NCI-H510A treated with DMSO at 0.1 percent for 48 hours (cell line): ENCODE measurements at places on chromosomes 6 and 20.

- DNase-seq = no peak
These were observed 157.5 kb upstream of the AHI1 start for GRCh38 chr6:135655055-135655454.

DNA sequence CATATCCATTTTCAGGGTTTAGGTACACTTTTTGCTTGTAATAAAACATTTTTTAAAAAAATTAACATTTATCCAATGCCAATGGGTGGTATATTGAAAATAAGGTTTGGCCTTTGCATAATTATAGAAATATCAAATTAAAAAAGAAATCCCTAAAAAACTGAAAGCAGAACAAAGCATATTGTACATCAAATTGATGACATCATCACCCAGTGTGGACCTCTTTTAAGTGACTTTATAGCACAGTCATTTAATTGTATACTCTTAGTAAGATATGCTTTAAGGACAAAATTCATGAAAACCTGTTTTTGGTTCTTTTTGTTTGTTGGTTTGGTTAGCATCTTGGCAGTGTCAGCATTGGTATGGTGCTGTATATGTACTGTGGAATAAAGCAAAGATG lies 1.4 kb upstream of the EEF1E1 start:
- no peak for DNase-seq

DNA sequence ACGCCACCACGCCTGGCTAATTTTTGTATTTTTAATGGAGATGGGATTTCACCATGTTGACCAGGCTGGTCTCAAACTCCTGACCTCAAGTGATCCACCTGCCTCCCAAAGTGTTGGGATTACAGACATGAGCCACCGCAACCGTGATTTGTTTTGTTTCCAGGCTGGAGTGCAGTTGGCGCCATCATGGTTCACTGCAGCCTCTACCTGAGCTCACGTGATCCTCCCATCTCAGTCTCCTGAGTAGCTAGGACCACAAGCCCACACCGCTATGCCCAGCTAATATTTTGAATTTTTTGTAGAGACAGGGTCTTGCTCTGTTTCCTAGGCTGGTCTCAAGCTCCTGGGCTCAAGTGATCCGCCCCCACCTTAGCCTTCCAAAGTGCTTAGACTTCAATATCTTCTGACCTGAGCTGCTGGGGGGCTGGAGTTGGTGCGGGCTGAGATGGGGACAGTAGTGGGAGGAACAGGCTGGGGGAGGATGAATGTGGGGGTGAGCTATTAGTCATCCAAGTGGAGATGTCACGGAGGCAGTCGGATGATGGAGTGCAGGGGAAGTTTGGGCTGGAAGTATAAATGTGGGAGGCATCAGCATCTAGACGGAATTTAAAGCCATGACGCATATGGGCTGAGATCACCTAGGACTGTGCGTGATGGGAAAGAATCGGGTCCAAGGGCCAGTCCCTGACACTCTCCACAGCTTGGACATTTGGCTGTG lies 23.1 kb upstream of the ZMYND8 start:
- no peak for DNase-seq

GRCh38 chr20:10557685-10558084 lies 116.1 kb downstream of the JAG1 start:
- peak; percentile 93 for DNase-seq

DNA sequence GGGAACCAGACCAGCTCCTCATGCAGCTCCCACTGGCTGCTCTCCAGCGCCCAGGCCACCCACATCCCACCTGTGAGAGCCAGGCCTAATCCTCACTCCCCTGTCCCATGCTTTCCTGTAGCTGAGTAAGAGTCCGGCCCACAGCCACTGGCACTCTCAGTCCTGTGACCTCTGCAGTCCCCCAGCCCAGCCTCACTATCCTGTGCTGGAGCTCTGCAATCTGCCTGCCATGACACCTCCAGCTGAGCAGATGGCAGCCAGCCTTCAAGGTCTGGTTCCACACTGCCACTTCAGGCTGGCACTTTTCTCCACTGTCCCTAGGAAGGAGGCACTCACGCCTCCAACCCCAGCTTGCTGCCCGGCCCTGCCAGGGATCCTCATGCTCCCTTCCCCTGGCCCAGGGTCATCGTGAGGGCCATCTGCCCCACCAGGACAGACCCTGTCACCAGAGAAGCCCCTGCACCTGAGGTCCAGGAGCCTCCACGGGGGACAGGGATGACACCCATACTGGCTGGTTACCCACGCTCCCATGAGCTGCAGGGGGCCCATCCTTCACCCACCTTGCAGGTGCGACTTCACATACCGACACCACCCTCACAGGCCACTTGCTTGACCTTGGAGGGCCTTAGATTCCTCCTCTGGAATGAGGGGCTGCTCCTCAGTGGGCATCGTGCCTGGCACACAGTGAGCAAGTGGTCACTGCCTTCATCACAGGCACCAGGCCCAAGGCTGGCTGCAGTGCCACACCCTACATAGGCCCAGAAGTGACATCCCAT lies 100.1 kb downstream of the ASXL1 start:
- no peak for DNase-seq

DNA sequence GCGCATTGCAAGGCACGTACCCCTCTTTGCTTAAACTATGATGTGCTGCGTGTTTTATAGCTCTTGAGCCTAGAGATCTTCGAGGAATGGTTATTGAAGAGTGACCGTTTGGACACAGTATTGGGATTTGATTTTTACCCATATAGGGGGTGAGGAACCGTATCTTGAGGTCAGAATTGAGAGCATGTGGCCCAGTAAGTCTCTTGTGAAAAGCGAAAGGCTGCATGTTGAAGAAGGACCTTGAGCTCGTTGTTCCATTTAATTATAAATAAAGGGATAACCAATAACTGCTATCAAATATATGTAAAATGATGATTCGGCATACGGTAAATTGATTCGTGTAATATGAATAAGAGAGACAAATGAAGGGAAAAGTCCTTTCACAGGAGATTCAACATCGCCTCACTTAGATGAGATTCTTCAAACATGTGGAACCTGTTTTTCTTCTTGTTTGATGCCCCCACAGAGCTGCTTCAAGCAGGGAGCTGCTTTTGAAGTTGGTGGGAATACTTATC lies 66.6 kb downstream of the AKAP12 start:
- DNase-seq = peak; percentile 37

DNA sequence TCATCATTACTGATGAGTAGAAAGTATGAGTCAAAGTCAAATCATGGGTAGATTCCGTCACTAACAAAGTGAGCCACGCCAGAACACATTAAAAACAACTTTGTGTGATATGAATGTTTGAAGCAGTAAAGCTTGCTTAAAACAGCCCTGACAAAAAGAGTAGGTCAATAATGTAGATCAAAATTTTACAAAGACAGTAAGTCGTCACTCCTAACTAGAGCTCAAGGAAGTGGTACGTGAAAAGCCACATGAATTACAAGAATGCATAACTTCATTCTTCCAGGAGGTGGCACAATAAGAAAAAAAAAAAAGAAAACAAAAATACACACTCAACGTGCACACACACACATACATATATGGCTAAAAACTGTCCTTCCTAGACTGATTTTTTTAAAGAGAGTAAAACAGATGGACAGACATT lies 69.9 kb downstream of the HACE1 start:
- peak; percentile 5 for DNase-seq

- peak; percentile 23 for DNase-seq
These were observed 155.4 kb upstream of the BMP2 start for GRCh38 chr20:6611911-6612605.

DNA sequence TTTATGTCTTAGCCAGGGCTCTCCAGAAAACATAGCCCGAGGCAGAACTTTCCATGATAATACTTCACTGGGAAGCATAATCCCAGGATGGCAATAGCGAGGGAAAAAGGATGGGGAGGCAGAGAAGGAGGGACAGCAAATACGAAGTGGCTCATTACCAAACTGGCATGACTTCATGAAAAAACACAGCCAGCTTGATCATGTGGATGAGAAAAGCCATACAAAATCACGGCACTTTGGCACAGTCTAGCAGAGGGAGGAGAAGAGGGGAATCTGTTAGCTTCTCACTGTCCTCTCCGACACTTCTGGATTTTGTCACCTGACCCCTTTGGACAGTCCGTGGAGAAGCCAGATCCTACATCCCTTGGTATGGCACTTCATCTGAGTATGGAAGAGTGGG lies 212.5 kb upstream of the GRIK2 start:
- DNase-seq = no peak
